Upper lobe of right lung (tissue), 1 donor: ENCODE measurements at places on chromosomes 16 and 17.
A peak's percentile ranks its signal among the peaks of the same experiment; 100 is the strongest.

DNA sequence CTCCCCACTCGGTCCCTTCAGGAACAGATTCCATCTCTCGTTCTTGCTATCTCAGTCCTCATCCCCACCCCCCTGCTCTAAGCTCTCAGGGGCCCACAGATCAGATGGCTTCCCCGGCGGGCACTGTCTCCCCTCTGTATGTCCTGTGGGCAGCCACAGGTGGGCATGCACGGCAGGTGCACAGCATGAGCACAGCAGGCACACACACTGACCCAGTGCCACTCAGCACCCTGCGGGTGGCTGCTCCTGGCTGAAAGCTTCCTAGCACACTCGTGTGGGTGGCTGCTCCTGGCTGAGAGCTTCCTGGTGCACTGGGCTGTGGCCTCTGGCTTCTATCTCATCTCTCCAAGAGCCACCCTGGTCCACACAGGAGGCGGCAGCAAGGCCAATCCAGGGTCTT lies 44.5 kb upstream of the SMIM36 start:
- no peak for DNase-seq

DNA sequence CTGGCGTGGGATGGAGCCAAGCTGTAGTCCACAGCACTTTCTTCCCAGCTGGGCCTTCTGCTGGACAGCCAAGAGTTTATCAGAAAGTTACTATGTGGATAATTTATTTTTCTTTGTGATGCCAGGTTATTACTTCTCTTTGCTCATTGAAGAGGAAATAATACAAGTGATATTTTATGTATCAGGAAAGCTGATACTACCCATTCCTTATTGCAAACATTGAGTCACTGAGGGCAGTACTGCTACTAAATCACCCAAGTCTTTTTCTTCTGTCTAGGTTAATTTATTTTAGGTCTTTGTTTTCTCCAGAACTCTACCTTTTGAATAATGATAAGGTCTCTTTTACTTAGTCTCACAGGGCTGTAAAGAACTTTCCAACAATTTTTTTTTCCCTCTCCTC lies 8.3 kb downstream of the NUP93 start:
- DNase-seq: no peak

DNA sequence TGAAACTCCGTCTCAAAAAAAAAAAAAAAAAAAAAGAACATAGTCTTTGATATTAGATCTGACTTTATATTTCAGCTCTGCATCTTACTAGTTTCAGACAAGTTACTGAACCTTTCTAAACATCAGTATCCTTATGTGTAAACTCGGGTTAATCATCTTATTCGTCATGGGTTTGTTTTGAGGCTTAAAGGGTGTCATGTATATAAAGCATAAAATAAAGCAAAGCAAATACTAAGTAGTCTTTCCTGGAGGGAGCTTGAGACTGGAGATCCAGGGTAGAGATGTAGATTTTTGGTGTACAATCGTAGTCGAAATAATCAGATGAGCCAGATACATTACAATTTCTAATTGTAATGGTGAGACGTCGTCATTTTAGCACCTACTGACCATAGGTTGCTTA lies 7.8 kb downstream of the BCAS3 start:
- no peak for DNase-seq

GRCh38 chr16:21984062-21984461 lies 16.9 kb downstream of the PDZD9 start:
- DNase-seq: no peak

DNA sequence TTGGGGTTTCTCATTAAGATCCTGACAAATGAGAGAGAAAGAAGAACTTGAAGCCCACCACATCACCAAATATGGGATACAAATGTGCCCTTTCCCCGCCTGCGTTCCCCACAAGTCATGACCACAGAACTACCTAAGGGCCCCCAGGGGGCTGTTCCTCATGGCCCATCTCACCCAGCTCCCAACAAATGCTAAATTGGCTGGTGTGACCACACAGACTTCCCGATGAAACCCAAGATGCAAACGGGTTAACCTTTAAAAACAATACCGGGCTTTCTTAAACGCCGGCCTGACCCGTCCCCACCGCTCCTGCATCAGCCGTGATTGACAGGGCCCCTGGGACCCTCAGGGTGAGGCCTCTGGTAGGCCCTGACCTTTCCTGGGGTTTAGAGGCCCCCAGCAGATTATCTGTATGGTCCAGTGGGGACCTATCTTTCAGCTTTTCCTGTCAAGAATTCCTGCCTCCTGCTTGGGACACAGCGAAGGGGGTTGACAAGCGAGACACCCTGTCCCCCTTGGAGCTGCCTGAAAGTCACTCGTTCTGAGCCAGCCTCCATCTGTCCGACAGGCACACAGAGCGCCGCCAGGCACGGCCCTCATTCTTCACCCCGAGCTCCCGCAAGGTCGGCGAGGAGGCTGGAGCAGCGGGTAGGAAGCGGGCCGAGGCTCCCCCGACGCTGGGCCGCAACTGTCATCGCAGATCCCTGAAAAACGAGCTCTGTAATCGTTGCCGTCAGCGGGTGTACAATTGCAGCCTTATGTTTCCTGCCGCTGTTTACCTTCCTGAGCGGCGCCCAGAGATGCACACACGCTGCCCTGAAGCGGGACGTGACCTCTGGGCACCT lies 300.1 kb downstream of the FOXL1 start:
- peak; percentile 52 for DNase-seq

GRCh38 chr17:50661795-50662391 lies 27.2 kb downstream of the ABCC3 start:
- DNase-seq: peak; percentile 77

DNA sequence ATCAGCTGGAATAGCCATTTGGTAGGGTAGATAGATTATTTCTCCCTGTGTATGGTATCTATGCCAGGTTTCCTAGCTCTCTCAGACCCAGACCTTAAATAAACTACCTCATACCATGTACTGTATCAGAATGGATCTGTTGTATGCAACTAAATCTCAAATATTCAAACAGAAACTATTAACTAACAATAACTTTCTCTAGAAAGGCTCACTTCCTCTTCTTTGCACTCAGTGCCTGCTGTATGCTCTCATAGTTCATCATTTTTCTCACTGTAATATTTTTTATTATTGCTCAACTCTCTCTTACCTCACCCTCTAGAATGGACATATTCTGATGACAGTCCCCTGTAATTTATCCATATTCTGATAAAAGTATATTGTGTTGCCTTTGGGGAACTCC lies 182.4 kb downstream of the TOX3 start:
- DNase-seq: no peak

DNA sequence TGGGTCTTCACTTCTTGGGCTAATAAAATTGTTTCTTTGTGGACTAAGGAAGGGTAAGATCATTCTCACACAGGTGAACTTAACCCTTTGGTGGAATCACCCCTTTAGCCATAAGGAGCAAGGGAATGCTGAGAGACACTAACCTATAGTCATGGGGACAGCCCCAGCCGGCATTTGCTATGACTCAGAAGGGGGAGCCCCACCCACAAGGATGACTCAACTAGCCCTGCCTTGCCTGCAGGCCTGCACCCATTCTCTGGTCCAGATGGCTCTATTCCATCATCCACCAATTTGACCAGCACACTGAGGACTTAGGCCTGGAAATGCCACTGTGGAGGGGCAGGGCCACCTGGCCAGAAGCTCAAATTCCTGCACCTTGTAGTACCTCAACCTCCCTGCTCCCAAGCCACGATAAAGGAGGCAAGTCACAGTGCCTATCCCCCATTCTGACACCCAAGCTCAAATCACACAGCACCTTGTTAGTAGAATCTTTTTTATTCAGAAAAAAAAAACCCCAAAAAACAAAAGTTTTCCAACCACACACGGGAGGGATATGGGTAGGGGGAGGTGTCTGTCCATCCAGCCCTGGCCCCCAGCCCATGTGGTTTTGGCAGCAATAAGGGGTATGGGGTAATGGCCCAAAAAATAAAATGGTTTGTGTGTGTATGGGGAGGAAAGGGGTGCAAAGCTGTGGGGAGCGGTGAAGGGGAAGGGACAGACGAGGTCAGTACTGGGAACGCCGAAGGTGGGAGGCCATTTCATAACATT lies 3.0 kb downstream of the PFN1 start:
- DNase-seq: peak; percentile 75

GRCh38 chr16:82999711-83000110 lies 372.9 kb downstream of the CDH13 start:
- no peak for DNase-seq

GRCh38 chr17:823501-823902 lies 41.3 kb downstream of the MRM3 start:
- DNase-seq: no peak
